ENCODE measurements at places on chromosomes 13 and 19.

DNA sequence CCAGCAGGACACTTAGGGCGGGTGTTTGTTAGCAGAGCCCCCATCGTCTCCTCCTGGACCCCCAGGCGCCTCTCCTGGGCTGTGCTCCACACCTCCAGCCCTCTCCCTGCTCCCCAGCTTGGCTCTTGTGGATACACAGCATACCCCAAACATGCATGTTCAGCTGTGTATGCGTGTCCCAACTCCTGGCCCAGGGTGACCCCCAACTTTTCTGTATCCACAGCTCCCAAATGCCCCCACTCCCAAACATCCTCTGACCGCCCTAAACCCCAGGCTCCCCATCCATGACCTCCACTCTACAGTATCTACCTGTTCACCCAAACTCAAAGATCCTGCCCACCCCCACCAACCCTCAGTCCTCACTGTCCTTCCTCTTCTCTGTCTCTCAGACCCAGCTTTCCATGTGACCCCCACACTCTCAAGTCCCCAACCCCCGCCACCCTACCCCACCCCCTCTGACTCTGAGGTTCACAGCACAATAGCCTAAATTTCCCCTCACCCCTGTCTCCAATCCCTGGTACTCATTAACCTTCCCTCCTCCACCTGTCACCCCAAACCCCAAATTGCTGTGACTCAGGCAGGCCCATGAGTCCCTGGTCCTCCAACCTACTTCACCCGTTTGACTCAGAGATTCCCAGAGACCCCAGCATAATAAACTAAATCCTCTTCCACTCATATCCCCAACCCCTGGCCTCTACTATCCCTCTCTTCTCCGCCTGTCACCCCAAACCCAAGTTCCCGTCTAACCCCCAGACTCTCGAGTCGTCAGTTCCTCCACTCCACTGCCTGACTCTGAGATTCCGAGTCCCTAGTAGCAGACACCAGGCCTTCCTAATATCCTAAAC lies 968 bp downstream of the UBE2M start:
- no peak for DNase-seq

- DNase-seq = peak; percentile 32
These were observed 12.3 kb upstream of the CADM4 start for GRCh38 chr19:43651758-43652545.

DNA sequence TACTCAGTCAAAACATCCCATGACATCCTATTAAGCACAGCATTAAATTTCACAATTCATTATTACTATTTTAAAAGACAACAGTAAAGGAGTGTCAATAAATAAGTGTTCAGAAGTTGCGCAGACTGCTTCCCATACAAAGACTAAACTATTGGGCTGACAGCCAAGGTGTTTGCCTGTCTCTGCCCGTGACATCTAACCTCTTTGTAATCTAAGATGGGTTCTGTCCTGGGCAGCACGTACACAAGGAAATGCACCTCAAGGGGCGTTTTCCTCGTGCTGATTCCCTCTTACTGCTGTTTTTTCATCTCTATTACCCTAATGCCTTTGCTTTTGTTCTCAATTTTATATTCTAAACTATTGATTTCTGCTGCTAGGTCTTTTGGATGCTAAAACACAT lies 216.3 kb downstream of the NHLRC3 start:
- DNase-seq = no peak

DNA sequence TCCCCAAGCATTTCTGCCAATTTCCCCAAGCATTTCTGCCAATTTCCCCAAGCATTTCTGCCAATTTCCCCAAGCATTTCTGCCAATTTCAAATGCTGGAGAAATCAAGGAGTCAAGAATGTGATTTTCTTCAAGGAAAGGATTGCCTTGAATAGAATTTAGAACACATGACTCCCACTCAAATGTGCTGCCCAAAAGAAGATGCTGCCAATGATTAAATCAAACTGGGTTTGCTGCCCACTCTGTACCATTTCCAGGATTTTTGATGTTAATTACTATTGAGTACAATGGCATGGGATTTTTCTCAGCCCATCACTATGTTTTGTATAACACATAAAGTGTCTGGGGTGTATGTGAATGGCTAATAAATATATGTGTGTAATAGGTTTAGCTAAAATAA lies 21.9 kb upstream of the ENOX1 start:
- DNase-seq = no peak

DNA sequence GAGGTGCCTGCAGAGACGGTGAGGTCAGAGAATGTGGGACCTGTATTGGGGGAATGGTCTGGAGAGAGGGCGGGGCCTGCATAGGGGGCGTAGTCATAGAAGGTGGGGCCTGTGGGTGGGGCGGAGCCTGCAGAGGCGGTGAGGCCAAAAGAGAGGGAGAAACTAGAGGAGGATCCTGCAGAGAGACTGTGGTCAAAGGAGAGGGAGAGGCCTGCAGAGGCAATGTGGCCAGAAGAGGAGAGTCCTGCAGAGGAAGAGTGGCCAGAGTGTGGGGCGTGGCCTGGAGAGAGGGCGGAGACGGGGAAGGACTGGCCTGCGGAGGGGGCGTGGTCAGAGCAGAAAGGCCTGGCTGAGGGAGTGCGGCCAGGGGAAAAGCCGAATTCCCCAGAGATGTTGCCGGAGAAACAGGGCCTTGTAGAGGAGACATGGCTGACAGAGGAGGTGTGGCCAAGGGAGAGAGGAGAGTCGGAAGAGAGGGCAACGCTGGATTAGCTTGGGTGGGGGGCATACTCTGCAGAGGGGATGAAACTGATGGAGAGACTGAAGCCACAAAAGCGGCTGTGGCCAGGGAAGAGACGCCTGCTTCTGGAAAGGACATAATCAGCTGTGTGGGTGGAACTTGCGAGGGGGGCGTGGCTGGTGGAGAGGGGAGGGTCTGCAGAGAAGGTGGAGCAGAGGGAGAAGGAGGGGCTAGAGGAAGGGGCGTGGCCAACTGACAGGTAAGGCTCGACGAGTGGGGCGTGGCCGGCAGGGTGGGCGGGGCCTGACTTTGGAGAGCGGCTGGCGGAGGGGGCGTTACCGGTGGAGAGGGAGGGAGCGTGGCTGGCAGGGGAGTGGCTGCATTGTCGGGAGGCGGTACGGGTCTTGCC lies 2.5 kb downstream of the PRR36 start:
- DNase-seq = peak; percentile 61

DNA sequence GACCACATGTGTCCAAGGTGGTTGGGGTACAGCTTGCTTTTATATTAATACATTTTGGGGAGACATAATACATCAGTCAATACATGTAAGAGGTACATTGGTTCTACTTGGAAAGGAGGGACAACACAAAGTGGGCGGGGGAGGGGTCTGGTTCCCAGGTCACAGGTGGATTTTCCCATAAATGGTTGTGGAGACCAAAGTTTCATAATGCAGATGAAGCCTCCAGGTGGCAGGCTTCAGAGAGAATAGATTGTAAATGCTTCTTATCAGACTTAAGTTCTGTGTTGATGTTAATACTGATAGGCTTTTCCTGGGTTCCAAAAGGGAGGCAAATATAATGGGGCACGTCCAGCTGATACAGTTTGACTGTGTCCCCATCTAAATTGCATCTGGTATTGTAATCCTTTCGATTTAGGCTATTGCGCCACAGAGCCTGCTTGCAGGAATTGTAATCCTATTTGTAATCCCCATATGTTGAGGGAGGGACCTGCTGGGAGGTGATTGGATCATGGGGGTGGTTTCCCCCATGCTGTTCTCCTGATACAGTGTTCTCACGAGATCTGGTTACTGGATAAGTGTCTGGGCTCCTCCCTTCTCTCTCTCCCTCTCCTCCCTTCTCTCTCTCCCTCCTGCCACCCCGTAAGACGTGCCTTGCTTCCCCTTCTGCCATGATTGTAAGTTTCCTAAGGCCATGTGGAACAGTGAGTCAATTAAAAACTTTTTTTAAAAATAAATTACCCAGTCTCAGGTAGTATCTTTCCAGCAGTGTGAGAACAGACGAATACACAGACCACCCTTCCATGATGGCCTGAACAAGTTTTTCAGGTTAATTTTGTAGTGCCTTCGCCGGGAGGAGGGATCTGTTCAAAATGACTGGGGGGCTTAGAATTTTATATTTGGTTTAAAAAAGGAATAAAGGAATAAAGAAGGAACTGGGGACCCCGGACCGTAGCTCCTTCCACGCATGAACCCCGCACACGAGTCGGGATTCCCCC lies 44.9 kb downstream of the ZNF823 start:
- no peak for DNase-seq

DNA sequence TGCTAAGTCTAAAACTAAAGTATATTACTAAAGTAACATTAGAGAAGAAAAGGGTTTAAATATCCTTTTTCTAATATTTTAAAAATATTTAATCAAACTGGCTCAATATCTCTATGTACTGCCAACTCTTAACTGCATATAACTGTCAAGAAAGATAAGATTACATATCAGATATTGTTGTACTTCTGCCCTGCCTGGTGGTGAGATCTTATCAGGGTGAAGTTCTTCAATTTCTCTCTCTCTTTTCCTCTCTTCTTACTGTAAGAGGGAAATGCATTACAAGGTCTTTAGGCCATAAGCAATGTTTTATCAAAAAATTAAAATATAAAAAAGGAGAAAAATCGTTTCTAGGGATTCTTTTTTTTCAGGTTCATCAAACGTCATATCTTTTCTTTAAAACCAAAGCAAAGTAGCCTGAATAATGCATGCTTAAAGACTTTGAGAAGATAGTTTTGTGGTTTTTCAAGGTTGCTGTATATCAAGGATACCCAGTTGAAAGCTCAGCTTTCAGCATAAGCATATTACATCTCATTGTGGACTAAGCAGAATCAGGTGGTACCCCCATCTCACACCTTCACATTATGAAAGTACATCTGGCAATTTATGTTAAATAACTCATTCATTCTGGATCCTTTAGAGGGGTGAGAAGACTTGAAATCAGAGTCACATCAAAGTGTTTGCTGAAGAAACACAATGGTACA lies 1625.7 kb upstream of the SLC10A2 start:
- no peak for DNase-seq

DNA sequence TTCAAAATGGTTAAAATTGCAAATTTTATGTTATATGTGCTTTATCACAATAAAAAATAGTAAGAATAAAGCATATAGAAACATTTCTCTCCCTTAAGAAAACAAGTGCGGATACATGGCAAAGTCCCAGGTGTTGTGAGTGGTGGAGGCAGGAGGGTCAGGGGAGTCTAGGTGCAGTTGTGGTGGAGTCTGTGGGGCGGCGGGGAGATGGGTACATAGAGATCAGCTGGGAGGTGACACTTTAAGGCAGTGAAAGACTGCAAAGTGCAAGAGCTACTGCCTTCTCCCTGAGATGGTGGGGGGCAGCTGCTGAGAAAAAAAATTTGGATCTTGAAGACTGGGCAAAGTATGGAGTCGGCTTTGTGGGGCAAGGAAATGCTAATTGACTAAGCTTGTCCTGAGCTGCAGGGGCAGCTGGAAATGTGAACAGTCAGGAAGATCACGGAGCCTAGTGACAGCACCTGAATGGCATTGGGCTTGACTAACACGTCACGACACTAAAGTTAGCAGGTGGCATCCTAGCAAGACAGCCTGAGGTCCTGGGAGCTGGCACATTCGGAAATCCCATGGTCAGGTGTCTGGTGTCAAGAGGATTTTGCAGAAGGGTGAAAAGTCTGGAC lies 72.9 kb upstream of the IRS2 start:
- no peak for DNase-seq

GRCh38 chr19:1924320-1924961 lies 16.5 kb upstream of the CSNK1G2 start:
- DNase-seq = no peak

DNA sequence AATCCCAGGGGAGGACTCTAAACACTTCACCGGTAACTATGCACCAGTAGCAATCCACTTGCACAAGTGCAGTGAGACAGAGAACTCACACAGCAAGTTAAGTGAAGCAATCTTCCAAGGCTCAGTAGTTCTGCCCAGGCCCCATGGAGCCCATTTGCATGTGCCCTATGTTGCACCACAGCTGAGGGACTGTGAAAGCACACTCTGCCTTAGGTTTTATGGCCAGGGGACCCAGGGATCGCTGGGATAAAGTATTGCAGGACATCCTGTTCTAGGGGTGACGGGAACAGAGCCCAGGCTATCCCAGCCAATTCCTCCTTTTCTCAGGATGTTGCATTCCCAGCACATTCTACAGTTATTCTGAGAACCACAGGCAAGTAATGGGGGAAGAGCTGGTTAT lies 6.0 kb upstream of the AMER2 start:
- DNase-seq = no peak

DNA sequence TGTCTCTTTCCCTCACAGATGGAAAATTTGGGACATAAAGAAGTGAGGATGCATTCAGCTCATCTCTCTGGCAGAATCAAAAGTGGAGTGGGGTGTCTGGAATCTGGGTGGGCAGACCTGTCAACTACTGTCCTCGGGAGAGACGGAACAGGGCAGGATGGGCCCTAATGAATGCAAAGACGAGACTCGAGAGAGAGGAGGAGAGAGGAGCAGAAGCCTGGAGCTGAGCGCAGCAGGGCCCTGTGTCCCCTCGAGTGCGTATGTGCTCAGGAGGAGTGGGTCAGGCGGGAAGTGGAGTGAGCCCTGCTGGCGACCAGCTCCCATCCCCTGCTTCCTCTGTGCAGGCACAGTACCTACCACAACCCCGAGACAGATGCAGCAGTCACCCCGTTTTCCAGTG lies 78.9 kb downstream of the TEX29 start:
- no peak for DNase-seq

DNA sequence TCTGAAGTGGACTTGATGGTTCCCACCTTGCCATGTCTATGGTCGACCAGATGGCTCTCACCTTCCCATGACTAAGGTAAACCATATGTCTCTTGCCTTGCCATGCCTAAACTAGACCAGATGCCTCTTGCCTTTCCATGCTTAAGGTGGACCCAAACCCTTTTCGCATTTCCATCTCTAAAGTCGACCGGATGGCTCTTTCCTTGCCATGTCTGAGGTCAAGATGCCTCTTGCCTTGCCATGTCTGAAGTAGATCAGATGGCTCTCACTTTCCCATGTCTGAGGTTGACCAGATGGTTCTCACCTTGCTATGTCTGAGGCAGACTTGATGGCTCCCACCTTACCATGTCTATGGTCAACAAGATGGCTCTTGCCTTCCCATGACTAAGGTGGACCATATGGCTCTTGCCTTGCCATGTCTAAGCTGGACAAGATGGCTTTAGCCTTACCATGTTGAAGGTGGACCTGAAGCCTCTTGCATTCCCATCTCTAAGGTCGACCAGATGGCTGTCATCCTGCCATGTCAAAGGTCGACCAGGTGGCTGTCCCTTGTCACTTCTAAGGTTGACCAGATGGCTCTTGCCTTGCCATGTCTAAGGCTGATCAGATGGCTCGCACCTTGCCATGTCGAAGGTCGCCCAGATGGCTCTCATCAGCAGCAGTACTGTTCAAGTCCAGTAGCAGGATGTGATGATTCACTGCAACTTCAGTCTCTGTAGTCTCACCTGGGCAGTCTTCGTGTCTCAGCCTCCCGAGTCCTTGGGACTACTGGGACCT lies 1439.4 kb downstream of the UQCRFS1 start:
- DNase-seq = no peak

DNA sequence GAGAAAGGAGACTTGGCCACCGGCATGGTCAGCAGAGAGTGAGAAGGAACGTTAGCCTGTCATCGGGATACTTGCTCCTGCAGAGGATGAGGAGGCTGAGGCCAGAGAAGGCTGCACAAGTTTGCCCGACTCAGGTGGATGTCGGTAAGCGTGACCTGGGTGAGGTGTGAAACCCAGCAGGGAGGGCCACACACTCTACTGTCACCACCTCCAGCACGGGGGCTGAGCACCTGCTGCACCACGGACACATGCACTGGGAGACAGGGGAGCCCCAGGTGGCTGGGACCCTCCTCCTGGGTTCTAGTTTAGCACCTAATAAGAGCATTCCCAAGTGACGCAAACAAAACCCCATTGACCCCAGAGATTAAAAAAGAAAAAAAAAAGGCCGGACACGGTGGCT lies 17.3 kb downstream of the MLLT1 start:
- no peak for DNase-seq

- peak; percentile 53 for DNase-seq
These were observed 434 bp upstream of the FNDC3A start for GRCh38 chr13:48975101-48975855.

- no peak for DNase-seq
These were observed 30.3 kb downstream of the USPL1 start for GRCh38 chr13:30647824-30648521.
